Stimulated activated CD8-positive, alpha-beta memory T cell treated with anti-CD3 and anti-CD28 coated beads, Interleukin-15, amount 100 ng/mL, for 24 hours (primary cell): ENCODE measurements at places on chromosomes 2 and 18.
A peak's percentile ranks its signal among the peaks of the same experiment; 100 is the strongest.

DNA sequence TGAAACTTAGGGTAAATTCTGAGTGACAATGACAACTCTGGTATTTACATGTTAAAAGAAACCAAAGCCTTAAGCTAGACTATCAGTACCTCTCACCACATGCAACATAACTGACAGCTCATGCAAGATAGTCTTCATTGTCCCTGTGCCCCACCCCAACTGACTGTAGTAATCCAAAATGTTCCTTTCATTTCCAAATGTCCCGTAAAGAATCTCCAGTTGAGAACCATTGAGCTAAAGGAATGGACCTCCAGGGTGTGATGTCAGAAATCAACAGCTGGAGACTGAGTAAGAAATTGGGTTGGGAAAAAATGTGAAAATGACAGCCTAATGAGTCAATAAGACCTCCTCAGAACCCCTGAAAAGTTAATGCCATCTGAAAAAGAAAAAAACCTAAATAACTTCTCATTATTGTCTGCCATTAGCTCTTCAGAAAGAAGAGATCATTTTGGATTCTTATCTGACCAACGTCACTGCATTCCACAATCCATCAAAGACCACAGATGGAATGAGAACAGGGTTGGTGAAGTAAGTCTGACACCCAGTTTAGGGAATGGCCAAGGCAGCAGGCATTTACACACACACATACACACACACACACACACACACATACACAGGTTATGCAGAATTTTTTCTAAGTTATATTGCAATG, 51.7 kb upstream of the ACVR2A start:
- DNase-seq: no peak

- no peak for DNase-seq
Observed at GRCh38 chr2:17588031-17588430, 47.5 kb downstream of the VSNL1 start.

DNA sequence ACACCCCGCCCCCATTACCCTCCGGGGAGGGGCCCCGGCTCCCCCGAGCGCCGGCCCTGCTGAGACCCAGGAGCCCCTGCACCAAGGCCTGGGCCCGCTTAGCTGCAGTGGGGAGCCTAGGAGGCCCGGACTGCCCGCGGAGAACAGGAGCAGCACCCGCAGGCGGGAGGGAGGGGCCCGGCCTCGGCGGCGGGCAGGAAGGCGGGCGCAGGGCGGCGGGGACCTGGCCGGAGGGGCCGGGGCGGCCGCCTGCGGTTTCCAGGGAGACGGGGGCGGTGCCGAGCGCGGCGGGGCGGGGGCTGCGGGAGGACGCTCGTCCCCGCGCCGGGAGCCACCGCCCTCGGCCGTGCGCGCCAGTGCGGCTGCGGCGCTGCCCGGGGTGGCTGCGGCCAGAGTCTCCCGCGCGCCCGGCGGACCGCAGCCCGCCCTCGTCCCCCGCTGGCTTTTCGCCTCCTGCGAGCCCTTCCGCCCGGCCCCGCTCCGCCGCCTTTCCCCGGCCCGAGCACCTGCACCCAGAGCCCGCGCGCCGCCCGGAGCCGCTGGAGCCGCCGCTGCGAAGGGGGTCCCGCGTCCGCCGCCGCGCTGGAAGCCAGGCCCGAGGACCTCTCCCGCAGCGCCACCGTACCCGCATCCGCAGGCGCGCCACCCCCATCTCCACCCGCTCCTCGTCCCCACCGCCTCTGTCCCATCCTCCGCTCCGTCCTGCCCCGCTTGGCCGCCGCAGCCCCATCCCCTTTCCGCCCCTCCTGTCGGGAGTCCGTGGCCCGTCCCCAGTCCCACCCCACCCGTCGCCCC, 17.2 kb downstream of the GPC1 start:
- no peak for DNase-seq

DNA sequence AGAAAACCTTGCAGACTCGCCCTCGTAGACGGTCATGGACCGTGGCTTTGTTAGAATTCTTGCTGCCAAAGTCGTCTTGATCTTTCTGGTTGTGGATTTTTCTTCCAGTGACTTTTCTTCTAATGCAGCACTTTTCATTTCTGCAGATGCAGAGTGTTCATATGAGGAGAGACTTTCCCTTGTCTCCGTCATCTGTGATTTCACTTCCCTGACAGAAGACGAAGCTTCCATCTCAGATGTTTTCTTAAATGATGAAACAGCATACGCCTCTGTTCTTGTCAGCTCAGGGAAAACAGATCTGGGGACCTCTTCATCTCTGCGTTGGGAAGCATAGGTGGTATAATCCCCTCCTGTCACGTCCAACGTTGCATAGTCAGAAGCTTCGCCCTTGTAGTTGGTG, 50.9 kb downstream of the PLEKHA3 start:
- DNase-seq: no peak

DNA sequence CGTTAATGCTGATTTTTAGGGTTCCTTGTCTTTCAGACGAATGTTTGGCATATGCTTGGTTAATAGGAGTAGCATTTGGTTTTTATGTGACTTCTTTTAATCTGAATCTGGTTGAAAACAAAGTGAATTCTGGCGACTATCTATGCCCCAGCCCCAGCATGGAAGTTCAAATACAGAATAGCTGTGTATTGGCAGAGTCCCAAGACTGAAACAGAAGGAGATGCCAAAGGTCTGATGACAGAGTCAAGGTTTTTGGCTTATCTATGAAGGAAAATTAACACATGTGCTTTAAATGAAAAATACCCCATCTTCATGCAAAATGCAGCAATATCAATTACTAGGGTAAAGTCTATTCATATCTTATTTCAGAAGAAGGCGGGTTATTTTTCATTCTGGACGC, 734.8 kb upstream of the NXPH2 start:
- no peak for DNase-seq

DNA sequence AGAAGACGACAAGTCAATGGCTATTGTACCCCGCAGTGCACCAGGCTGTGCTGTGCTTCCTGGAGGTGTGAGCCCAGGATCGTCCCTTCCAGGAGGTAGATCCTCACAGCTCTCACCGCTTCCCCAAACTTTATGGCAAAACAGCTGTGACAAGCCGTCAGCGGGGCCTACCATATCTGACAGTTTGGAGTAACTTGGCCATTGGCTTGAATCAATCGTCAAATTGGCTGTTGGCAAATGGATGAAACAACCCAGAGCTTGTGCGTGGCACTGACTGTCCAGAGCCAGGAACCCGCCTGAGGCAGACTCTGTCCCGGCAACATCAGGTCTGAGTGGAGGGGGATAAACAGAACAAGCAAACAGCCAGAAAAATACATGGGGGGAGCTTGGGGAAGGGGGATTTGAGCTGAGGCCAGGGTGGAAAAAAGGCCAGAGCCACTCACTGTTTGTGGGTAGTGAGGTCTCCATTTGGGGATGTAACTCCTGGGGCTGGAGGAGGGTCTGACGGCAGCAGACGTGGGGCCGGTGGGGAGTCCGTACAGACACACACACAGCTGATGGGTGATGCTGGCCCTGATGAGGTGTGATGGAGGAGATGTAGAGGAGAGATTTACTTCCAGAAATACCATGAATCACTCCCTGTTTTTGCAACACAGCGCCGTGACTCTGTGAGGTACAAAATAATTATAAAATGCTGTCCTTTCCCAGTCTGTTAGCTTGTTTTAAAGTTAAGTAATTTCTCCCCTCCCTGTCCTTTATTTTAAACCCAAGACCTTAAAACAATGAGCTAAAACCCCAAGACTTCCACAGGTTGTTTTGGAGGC, 174.8 kb downstream of the TWIST2 start:
- DNase-seq: no peak

GRCh38 chr2:209901172-209901571, 101.3 kb upstream of the RPE start:
- DNase-seq: no peak

GRCh38 chr2:12127638-12128037, 381.2 kb downstream of the LPIN1 start:
- no peak for DNase-seq

DNA sequence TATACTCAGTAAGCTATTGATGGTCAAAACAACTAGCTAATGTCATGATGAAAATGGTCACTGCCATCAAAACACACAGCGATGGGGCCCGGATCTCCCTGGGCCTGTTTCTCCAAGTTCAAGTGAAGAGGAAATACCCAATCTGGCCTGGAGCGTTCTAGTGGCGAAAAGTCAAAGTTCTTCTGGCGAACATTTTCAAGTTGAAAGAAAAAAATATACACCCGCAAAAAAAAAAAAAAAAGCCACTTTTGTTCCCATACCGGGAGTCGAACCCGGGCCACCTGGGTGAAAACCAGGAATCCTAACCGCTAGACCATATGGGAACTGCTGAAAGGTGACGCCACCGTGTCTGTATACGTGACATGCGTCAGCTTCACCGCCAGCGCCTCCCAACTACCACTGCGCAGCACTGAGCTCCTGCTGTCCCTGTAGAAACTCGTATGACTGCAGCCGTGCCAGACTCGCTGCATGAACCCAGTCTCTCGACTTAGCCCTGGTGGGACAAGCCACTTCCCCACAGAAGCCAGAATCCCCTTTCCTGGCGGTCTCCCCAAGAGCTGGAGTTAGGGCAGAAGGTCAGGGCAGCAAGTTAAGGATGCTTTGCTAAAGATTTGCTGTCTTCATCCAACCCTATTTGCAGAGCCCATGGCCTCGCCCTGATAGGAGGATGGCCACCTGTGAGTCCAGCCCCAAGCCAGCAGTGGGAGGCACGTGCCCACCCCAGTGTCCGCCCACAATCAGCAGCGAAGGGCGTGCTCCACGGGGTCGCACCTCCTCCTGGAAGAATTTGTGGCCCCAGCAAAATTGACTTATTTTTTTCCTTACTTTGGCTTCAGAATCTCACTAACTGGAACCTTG, 5.6 kb upstream of the IMP4 start:
- peak; percentile 43 for DNase-seq

DNA sequence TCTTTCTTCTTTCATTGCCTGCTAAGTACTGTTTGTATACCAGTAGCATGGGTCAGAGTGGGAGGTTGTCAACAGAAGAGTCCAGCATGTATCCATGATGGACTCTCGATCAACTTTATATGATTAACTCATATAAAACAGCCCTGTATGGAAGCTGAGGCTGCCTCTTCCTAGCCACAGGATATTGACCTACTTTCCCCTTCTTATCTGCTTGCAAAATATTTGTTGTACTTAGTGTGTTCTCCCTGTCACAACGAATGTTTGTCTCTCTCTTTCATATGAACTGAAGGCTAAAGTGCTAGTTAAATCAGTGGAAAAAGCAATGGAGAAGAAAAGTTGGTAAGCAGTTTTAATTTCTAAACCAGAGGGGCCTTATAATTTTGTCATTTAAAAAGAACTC, 17.8 kb downstream of the MYO1B start:
- no peak for DNase-seq

DNA sequence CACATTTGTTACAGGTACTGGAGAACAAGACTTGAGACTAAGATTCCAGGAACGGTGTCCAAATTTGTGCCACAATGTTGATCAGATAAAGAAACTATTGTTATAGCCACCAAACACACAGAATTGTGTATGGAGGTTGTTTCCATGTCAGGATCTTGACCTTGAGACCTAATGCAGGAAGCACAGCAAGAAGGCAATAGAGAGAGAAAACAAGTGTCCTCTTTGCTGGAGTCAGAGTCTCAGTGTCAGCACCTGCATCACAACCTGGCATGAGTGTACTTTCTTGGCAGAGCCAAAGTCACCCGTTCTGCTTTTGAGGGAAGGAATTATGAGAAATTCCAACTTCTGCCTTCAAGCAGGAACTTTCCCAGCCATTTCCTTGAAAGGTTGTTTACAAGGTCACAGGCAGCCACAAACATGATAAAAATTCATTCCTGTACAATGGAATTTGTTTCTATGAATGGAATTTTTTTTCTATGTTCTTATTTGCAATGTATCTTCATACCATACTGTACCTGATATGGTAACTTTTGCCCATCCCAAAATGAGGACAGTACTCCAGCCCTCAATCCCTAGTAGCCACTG, 118.4 kb downstream of the PKP4 start:
- no peak for DNase-seq

- DNase-seq: no peak
Observed at GRCh38 chr2:209556354-209556961, 132.6 kb downstream of the MAP2 start.

DNA sequence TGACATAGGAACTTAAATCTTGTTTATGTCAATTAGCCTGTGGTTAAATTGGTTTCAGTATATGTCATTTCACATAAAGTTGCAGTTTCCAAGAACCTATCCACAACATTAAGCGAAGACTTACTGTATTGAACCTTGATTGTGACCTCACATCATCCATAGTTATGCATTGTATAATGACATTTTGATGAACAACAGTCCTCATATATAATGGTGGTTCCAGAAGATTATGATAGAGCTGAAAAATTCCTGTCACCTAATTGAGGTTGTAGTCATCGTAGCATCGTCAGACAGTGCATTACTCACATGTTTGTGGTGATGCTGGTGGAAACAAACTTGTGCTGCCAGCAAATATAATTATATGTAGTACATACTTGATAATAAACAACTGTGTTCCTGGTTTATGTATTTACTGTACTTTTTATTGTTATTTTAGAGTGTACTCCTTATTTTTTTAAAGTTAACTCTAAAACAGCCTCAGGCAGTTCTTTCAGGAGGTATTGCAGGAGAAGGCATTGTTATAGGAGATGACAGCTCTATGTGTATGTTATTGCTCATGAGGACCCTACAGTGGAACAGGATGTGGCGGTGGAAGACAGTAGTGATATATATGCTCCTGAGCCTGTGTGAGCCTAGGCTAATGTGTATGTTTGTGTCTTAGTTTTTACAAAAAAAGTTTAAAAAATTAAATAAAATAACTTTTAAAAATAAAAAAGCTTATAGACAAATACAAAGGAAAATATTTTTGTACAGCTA, 56.6 kb downstream of the UBE2E3 start:
- no peak for DNase-seq

DNA sequence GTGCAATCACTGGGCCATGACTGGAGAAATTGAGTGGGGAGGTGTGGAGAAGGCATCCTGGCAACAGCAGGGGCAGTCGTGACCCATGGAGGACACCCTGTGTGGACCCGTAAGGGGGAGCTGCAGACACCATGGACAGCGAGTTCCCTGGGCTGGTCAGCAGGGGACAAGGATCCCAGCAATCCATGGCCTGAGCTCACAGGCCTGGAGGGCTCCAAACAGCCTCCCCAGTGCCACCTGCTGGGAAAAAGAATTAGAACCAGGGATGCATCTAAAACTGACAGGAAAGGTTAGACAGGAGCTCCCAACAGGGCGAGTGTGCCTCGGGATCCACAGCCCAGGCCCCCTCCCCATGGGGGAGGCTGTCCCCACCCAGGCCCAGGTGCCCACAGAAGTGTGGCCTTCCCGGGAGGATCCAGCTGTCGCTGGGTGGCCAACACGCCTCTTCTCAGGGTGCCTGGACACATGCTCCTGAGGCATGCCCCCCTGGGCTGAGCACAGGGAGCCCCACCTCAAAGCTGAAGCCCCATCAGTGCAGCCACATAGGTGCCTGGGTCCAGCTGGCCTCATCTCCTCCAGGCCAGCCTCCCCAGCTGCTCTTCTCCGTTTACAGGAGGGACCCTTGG, 20.5 kb upstream of the KIF1A start:
- no peak for DNase-seq

GRCh38 chr2:113013336-113013661, 8.0 kb downstream of the IL36A start:
- DNase-seq: no peak

DNA sequence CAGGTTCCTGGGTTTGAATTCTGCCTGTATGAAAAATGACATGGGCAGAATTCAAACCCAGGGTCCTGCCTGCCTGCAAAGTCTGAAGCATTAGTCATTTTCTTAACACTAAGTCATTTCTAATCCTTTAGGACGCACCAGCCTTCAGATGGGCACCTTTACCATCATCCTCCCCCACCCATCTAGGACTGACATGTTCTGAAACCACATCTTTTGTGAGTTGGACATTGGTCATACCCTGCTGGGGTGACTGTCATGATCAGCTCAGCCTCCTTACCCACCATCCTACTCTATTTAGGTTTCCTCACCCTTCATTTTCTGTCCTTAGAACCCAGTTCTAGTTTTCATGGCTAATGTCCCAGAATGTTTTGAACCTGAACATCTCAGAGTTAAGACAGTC, 104.9 kb downstream of the TRIB2 start:
- no peak for DNase-seq
